ENCODE measurements at places on chromosomes 12 and 14.

DNA sequence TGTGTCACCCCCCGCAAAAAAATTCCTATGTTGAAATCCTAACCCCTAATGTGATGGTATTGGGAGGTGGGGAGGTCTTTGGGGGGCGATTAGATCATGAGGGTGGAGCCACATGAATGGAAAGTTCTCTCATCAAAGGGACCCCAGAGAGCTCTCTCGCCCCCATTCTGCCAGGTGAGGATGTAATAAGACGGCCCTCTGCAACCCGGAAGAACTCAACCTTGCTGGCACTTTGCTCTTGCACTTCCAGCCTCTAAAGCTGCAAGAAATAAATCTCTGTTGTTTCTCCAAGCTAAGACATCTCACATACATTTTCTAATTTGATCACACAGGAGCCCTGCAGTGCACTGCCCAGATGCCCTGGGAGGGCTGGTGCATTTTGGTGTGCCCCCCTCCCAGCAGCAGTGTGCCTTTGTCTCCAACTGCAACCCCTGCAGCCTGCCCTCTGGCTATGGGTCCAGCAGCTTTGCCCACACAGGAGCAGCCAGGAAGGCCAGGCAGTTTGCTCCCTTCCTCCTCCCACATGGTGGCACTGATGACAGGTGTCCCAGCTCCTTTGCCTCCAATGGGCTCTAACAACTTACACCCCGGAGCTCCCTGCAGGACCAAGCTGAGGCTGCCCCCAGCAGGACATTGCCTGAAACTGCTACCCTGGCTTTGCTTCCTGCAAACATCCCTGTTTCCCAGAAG is 59.3 kb downstream of the C14orf132 start:
- DNase-seq, result no peak

DNA sequence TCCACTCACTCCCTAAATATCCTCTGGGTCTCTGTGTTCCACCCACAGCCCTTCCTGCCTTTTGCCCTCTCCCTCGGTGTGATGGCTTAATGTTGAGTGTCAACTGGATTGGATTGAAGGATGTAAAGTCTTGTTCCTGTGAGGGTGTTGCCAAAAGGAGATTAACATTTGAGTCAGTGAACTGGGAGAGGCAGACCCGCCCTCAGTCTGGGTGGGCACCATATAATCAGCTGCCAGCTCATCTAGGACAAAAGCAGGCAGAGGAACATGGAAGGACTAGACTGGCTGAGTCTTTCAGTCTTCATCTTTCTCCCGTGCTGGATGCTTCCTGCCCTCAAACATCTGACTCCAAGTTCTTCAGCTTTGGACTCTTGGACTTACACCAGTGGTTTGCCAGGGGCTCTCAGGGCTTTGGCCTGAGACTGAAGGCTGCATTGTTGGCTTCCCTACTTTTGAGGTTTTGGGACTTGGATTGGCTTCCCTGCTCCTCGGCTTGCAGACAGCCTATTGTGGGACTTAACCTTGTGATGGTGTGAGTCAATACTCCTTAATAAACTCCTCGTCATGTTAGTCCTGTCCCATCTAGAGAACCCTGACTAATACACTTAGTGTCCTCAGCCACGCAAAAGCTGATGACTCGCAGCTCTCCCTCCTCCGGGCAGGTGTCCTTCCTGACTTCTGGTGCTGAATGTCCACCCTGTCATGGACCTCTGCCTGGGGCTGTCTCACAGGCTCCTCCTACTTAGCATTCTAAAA is 5.9 kb downstream of the DGLUCY start:
- no peak for DNase-seq

DNA sequence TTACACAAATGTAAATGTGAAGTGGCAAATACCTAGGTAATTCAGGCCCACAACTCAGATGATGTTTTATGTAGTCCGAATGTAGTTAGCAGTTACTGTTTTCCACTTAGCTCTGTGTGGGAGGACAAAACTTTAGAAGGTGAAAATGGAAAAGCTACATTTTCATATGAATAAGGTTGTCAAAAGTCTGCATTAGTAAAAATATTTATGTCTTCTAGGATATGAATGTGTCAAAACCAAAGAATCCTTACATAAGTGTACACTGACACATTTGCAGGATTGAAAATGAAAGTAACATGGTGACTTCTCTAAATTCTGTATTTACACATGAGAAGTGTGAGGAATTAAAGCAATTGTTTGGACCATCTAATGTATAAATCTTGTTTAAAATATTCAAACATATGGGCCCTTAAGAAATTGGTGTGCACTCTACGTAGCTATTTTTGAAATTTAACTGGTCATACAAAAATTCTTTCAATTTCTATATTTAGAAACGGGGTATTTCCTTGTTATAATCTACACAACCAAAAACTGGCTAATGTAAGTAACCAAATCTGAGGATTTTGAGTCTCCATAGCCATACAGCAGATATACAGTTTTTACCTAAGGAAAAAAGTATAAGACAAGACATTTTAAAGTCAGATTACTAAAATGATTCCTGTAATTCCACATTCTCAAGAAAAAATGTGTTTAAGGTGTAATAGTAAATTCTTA is 5.4 kb downstream of the CDKN1B start:
- no peak for DNase-seq

GRCh38 chr14:83053022-83053710 is 1519.5 kb upstream of the SEL1L start:
- DNase-seq, result no peak

DNA sequence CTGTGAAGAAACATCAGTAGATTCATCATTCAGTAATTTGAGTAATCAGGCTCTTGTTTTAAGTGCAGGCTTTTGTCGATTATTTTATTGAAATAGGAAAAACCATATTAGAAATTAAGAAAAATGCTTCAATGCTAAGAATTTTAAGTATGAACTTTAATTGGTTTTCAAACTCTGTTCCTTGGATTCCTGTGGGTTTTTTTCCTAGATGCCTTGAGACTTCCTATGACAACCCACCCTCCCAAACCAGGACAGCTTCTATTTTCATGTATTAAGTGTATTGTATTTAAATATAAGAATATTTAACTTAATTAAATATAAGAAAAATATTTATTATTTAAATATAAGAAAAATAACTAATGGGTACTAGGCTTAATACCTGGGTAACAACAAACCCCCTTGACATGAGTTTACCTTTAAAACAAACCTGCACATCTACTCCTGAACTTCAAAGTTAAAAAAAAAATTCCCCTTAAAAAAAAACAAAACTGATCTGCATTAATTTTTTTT is 3.0 kb downstream of the ARHGAP5 start:
- DNase-seq, result no peak

GRCh38 chr14:81256289-81256960 is 35.7 kb upstream of the GTF2A1 start:
- DNase-seq, result no peak

- no peak for DNase-seq
Observed at GRCh38 chr12:115375186-115375991, 691.4 kb upstream of the TBX3 start.

GRCh38 chr12:2439332-2440100 is 355.3 kb upstream of the FKBP4 start:
- DNase-seq, result no peak

DNA sequence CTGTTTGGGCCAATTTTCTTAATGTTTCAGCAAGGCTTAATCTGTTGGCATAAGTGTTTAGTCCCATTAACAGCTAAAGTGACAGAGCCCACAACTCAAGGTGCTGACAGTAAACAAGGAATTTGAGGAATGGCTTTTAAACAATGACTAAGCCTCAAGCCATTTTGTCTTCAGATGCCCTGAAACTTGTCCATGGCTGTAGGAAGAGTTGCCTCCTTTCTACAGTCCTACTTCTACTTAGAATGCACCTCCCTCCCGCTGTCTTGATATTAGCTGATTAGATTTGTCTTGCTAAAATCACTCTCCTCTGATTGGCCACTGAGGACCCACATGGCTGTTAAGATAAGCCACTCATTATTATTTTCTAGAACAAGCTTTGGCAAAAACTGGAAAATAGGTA is 188.4 kb upstream of the OTX2 start:
- no peak for DNase-seq

GRCh38 chr14:104680056-104680805 is 9.2 kb upstream of the INF2 start:
- no peak for DNase-seq

DNA sequence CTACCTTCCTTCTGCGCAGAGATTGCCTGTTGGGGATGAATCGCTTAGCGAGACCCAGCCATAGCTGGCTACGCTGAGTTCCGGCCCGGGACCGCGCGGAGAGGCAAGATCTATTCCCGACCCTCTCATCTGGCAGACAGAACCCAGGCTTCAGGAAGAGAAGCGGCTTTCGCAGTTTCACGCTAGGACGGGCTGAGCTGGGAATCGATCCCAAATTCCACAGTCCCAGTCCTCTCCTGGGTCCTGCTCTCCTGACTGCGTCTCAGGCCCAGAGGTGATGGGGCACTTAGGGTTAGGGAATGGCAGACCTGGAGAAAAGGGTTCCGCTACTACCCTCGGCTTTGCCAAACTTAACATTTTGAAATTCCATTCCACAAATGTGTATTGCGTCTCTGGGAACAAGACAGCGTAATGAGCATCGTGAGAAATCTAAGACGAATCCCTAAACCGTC is 2.8 kb downstream of the PTPN21 start:
- DNase-seq, result no peak

DNA sequence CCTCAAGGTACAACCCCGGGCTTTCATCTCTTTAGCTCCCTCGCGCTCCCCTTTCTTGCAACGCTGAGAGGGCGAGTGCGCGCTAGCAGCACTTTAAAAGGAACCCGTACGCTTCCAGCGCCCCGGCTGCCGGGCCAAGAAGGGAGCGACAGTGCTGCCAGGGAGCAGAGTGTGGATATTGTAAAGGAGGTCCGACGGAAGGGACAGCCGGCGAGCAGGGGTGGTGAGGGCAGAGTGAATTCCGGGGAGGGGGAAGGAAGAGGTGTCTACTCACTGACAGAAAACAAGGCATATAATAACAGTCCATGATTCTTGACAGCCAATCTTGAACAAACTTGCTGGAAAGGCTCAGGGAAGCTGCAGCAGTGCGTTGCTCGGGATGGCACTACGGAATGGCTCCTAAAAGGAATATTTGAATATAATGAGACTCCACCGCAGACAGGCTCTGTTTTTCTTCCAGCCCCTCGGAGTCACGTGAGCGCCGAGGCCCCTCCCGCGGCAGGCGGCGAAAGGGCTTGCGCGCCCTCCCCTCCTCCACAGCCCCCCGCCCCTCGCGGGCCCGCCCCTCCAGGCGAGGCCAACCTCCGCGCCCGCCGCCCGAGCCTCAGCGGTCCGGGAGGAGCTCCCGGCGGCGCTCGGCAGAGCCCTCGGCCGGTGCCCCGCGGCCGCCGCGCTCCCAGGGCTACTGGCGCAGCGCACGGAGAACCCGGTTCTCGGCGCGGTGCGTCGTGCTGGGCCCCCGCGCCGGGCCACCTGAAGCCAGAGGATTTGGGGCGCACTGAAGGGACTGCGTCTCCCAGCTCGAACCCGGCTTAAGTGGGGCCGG is 3.4 kb downstream of the BMP4 start:
- no peak for DNase-seq

GRCh38 chr14:55913324-55914025 is 204.7 kb upstream of the PELI2 start:
- no peak for DNase-seq

DNA sequence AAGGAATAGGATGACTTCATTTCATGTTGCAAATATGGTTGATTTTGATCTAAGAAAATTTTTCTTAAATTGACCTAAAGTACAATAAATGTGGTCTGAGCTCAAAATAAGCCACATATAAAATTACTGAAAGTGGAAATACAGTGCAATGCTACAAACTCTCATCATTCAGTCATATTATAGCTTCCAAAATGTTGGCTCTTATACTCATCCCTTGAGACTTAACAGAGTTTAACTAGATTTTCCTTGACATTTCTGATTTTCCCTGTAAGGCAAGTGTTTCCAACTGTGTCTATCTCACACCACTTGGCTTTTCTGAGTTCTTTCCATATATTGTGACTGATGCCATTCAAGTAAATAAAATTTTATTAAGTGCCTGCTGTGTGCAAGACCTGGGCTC is 123.7 kb upstream of the NTF3 start:
- no peak for DNase-seq

- DNase-seq, result no peak
Observed at GRCh38 chr12:124493809-124494750, 73.3 kb downstream of the NCOR2 start.

DNA sequence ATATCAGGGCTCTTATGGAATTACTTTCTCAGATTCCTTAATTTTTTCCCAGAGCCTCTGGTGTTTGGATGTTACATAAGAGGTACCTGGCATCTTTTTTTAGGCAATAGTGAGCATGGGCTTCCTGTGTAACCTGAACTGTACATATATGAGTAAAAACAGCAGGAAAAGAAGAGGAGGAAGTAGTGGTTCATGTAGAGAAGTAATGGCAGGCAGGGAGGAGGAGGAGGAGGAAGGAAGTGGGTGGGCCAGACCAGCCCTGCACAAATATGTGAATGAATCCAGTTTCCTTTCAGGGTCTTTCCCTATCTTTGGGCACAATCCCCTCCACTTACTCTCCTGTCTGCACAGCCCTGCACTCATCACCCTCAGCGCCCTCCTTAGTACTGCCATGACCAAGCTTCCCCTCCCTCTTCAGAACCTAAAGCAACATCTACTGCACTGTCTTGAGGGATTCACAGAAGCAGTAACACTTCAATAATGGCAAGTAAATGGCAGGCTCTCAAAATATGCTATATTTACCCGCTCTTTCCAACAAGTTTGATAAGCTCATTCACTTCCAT is 40.9 kb upstream of the GSG1 start:
- DNase-seq, result no peak

DNA sequence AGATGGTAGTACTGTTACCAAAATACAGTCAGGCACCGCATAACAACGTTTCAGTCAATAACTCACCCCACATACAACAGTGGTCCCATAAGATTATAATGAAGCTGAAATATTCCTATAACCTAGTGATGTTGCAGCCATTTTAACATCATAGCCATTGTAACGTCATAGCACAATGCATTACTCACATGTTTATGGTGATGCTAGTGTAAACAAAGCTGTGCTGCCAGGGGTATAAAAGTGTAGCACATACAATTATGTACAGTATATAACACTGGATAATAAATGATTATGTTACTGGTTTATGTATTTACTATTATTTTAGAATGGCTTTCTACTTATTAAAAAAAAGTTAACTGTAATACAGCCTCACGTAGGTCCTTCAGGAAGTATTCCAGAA is 37.0 kb downstream of the GPR137C start:
- no peak for DNase-seq

GRCh38 chr12:50039151-50039835 is 14.0 kb upstream of the RACGAP1 start:
- DNase-seq, result peak; percentile 86

GRCh38 chr14:86430853-86431252 is 900.9 kb downstream of the FLRT2 start:
- no peak for DNase-seq

DNA sequence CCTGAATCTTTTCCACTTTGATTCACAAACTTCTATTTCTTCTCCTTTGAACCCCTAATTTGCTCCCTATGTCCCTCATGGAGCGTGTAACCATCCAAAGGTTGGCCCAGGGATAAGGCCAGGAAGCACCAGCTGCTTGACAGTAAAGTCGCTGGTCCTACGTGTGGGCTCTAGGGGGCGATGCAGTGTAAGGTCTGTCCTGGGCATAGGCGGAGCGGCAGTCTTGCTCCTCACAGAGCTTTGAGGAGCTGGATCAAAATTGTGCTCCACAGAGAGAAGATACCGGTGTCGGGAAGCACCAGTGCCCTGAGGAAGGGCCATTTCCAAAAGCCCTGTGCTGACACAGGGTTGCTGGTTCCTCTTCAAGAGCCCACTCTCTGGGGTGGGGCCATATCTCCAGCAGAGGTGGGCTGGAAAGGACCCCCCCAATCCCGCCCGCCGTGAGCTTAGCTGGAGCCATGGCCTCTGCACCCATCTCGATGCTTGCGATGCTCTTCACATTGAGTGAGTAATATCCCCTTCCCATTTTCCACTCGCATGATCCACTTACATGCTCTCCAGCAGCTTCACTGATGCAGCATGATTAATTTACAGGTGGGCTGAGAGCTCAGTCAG is 49.9 kb upstream of the OR4E1 start:
- DNase-seq, result no peak

Measured in activated gamma-delta T cell treated with Interleukin-2 at 50 U/mL for 16 hours (primary cell).